ENCODE measurements at places on chromosomes 6 and 20. TPM values are rescaled to one million over a fixed set of nuclear protein-coding genes. Genes with fewer than 3 reads are reported as not detected.

Gene WFDC10B
- not detected for polyA plus RNA-seq

GRCh38 chr6:41767112-41767833 is 12.4 kb downstream of the FRS3 start:
- no peak overlapping the region for H3K27ac ChIP-seq
- peaks cover 5% of the 10 kb centered on the region for H3K36me3 ChIP-seq
- no peak overlapping the region for H3K4me3 ChIP-seq
- no peak for DNase-seq
- H3K4me1 ChIP-seq, result no peaks in the 10 kb centered on the region

GRCh38 chr6:81838031-81838430 is 85.5 kb upstream of the TENT5A start:
- H3K27ac ChIP-seq, result no peak overlapping the region
- no peak for DNase-seq
- H3K36me3 ChIP-seq, result no peaks in the 10 kb centered on the region
- no peaks in the 10 kb centered on the region for H3K27me3 ChIP-seq

Gene PCK1
- 0.81 TPM for polyA plus RNA-seq

- peaks cover 50% of the 10 kb centered on the region for H3K36me3 ChIP-seq
- H3K4me1 ChIP-seq, result no peaks in the 10 kb centered on the region
- no peaks in the 10 kb centered on the region for H3K27me3 ChIP-seq
- H3K27ac ChIP-seq, result no peak overlapping the region
- DNase-seq, result no peak
These were observed 4.3 kb upstream of the COL20A1 start for GRCh38 chr20:63288581-63289251.

DNA sequence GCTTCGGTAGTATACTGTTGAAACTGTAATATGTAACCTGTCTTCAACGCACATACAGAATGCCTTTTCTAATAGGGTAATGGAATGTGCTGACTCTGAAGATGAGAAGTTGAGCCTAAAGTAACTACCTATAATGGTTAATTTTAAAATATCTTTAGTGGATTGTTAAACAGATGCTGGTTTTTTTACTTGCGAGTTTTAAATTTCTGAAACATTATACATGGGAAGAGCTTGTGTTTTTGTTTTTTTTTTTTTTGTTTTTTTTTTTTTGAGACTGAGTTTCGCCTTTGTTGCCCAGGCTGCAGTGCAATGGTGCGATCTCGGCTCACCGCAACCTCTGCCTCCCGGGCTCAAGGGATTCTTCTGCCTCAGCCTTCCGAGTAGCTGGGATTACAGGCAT is 166.9 kb downstream of the JARID2 start:
- no peaks in the 10 kb centered on the region for H3K36me3 ChIP-seq
- H3K4me1 ChIP-seq, result peaks cover 62% of the 10 kb centered on the region
- H3K4me3 ChIP-seq, result no peak overlapping the region
- no peaks in the 10 kb centered on the region for H3K27me3 ChIP-seq

DNA sequence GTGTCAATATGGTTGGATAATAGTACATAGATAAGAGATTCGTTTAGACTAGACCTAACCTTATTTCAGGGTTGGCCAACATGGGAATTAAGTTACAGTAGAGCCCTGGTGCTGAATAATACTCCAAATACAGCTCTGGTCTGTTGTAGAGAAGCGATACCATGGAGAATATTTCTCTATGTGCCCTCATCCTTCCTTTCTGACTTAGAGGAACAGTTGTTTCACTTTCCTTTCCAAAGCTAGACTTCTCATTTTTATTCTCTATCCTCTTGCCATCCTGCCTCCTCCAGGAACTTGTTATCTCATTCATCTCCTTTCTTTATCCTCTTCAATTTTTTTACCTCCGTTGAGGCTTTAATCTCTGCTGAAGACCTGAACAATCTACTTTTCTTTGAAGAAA is 68.9 kb downstream of the EDN1 start:
- no peaks in the 10 kb centered on the region for H3K36me3 ChIP-seq
- H3K4me3 ChIP-seq, result no peak overlapping the region
- H3K27me3 ChIP-seq, result no peaks in the 10 kb centered on the region
- DNase-seq, result no peak

GRCh38 chr6:84836366-84836765 is 72.0 kb upstream of the TBX18 start:
- no peak overlapping the region for H3K4me3 ChIP-seq
- no peaks in the 10 kb centered on the region for H3K4me1 ChIP-seq
- no peak overlapping the region for H3K27ac ChIP-seq
- no peaks in the 10 kb centered on the region for H3K36me3 ChIP-seq
- DNase-seq, result no peak
- no peaks in the 10 kb centered on the region for H3K27me3 ChIP-seq

Gene ADAM33
- polyA plus RNA-seq, result 4.3 TPM

- no peak for DNase-seq
- H3K27me3 ChIP-seq, result no peaks in the 10 kb centered on the region
- no peaks in the 10 kb centered on the region for H3K4me1 ChIP-seq
- no peaks in the 10 kb centered on the region for H3K36me3 ChIP-seq
These were observed 940.5 kb upstream of the MANEA start for GRCh38 chr6:94636780-94637385.

DNA sequence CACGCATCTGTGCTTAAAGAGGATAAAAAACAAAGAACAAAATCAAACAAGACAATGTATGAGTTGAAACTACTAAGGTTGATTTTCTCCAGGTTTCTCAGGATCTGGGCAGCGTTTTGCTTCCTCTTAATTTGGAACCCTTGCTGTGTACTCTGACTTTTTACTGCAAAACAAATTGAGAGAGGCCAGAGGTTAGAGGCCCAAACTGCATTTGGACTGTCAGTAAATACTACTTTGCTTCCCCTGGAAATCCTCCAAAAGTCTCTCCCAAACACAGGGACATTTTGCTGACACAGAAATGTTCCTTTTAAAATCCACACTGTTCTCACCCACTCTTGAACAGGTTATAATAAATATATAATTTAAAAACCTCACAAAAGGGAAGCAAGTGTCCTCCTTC is 1.1 kb downstream of the ARG1 start:
- DNase-seq, result no peak
- H3K36me3 ChIP-seq, result no peaks in the 10 kb centered on the region
- no peaks in the 10 kb centered on the region for H3K4me1 ChIP-seq

Gene DNPH1
- 55.9 TPM for polyA plus RNA-seq

Gene PACSIN1
- 0.17 TPM for polyA plus RNA-seq

DNA sequence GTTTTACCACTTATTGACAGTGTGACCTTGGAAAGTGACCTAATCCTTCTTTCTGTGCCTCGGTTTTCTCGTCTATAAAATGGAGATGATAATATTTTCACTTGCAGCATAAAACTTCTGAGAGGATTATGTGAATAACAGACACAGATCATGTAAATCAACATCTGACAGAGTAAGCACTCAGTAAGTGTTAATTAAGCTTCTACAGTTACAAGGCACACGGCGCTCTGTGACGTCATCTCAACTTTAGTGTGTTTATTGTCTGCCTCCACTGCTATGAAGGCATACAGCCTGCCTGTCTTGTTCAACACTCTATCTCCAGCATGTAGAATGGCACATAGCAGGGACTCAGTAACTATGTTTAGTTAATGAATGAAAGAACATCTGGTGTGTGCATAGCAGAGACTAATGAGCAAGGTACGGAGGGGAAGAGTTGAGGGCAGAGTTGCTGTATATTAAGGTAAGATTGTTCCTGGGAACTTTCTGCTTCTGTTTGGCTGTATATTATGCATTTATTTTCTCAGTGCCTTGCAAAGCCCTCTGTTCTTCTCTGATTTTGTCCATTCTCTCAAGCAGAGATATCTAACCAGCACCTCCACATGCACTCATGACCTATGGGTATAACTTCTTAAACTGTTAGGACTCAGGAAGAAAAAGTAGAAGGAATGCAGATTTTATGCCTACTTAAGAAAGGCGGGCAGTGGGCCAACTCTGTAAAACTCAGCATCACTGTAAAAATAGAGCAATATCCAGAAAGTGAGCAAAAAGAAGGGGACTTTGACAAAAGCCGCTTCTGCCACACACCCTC is 66.4 kb upstream of the STMND1 start:
- no peaks in the 10 kb centered on the region for H3K4me1 ChIP-seq
- H3K27me3 ChIP-seq, result peaks cover 22% of the 10 kb centered on the region
- H3K27ac ChIP-seq, result no peak overlapping the region
- no peak for DNase-seq
- H3K4me3 ChIP-seq, result no peak overlapping the region

DNA sequence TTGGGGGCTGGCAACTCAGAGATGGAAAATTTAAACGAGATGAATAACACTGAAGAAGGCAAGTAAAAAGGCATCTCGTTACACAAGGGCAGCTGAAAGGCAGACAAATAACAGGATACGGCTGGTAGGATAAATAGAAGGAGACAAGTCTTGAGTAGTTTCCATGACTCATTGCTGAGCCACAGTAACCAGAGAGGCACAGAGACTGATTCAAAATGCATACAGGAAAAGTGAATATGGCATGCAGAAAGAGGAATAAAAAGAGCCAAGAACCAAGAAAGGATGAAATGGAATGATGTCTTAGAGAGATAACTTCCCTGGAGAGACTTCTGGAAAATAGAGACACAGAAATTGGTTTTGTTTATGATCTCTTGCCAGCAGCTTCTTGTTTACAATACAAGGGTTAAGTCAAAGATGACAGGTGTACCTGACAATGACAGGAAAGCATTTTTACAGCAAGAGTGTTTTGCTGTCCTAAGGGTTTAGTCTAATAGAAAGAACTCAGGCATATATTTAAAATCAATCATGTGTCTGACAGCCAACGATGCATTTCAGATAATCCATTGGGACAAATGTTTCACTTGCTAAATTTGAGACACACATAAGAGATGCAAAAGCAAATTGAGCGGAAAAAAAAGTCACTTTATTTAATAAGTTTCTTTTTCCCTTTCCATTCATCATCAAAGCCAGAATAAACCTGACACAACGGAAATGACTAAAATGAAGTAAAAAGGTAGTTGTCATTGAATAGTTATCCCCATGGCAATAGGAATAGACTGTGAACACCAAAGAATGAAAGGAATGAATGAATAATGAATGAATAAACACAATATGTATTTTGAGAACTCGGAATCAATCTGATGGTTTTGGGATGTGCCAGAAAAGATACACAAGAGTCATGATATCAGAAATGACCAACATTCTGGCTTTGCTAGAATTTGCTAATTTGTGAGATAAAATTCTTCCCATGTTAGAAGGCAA is 68.0 kb upstream of the KCNQ5 start:
- DNase-seq, result no peak
- peaks cover 5% of the 10 kb centered on the region for H3K4me1 ChIP-seq
- H3K4me3 ChIP-seq, result no peak overlapping the region
- no peaks in the 10 kb centered on the region for H3K36me3 ChIP-seq
- no peaks in the 10 kb centered on the region for H3K27me3 ChIP-seq

DNA sequence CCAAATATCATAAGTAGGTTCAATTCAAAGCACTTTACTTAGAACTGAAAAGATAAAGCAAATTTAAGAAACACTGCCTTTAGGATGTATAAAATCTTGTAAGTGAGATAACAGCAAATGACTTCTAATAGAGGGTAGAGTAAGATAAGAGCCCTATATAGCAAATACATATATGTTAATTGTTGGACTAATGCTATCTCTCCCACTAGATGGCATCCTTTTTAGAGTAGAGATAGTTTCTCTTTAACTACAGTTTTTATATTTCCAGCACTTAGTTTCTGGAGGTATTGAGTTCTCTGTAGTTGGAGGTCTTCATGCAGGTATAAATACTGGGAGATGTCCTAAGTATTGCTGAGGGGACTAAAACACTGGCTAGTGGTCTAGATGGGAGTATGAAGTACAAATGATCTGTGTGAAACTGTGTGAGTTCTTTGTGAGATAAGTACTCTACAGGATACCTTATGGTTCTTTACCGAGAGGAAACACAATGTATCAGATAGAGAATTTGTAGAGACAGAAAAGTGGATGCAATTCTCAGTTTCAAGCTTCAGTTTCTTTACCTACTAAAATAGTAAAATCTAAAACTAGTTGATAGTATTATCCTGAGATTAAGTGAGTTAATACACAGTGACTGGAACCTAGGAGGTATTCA is 399.3 kb downstream of the KHDRBS2 start:
- H3K4me1 ChIP-seq, result no peaks in the 10 kb centered on the region
- H3K27ac ChIP-seq, result no peak overlapping the region
- no peaks in the 10 kb centered on the region for H3K36me3 ChIP-seq
- no peaks in the 10 kb centered on the region for H3K27me3 ChIP-seq
- no peak for DNase-seq
- H3K4me3 ChIP-seq, result no peak overlapping the region

DNA sequence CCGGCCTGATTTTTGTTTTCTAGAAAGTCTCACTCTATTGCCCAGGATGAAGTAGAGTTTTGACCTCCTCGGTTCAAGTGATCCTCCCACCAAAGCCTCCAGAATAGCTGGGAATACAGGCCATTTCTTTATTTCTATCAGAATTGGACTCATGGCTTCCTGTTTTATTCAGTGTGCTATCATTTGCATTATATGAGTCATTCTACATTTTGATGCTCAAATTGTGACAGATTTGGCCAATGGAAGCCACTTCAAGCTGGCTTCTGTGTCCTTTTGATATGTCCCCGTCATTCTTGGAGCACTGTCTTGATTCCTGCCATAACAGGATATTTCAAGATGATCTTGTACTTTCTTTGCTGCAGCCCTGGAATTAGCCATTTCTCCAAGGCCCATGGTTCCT is 75.1 kb downstream of the CNBD2 start:
- no peak for DNase-seq
- H3K36me3 ChIP-seq, result peaks cover 6% of the 10 kb centered on the region
- H3K27ac ChIP-seq, result no peak overlapping the region
- H3K4me3 ChIP-seq, result no peak overlapping the region
- peaks cover 7% of the 10 kb centered on the region for H3K4me1 ChIP-seq

DNA sequence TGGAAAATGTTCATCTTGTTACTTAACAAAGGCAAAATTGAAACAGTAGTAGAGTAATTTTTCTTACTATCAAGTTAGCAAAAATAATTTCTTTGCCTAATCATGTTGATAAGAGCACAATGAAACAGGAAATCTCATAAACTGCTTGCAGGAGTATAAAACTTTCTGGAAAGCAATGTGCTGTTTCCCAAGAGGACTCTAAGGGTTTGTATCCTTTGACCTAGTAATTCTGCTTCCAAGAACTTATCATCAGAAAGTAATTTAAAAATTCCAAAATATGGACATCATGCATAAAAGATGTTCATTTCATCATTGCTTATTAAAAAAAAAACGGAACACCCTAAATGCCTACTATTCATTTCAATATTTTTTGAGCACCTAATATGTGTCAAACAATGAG is 46.1 kb upstream of the TNFAIP3 start:
- no peak overlapping the region for H3K4me3 ChIP-seq
- no peaks in the 10 kb centered on the region for H3K36me3 ChIP-seq
- no peaks in the 10 kb centered on the region for H3K4me1 ChIP-seq
- no peak for DNase-seq
- no peaks in the 10 kb centered on the region for H3K27me3 ChIP-seq
- no peak overlapping the region for H3K27ac ChIP-seq

Gene MRPL14
- 197 TPM for polyA plus RNA-seq

DNA sequence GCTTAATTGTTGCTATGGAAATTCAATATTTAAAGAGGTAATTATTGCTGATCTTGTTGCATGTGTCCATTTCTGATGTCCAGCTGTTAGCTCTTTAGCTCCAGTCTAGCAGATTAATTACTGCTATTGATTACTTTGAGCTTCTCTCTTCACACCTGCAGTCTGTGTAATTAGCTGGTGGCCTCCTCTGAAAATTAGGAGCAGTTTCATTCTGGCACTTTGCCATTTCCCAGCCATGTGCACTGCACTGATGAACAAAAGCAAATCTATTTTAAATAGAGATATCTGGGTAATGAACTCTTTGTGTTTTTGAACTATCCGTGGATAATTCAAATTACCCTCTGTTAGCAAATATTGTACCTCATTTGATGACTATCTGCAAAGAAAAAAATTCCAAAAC is 275.9 kb downstream of the RNF144B start:
- H3K4me3 ChIP-seq, result no peak overlapping the region
- H3K36me3 ChIP-seq, result no peaks in the 10 kb centered on the region

Gene ULBP2
- 0.17 TPM for polyA plus RNA-seq

Data from psoas muscle (tissue), 8 donors.